Right renal pelvis (tissue), 4 donors: ENCODE measurements at places on chromosomes 5 and 9. TPM values are rescaled to one million over a fixed set of nuclear protein-coding genes. Genes with fewer than 3 reads are reported as not detected.

The TLR4 gene
- polyA plus RNA-seq = 9.9 TPM

The SPARC gene
- polyA plus RNA-seq = 2,596 TPM

The OR1J2 gene
- not detected for polyA plus RNA-seq

The SLC36A3 gene
- polyA plus RNA-seq = 0.01 TPM

The SYK gene
- 29.2 TPM for polyA plus RNA-seq

The XRCC4 gene
- 14.1 TPM for polyA plus RNA-seq
